Mesenteric fat pad (tissue), 1 donor: ENCODE measurements at places on chromosomes 13 and 19. TPM values are rescaled to one million over a fixed set of nuclear protein-coding genes. Genes with fewer than 3 reads are reported as not detected.

GRCh38 chr13:98576200-98576945 lies 534 bp downstream of the STK24 start:
- no peak for DNase-seq

DNA sequence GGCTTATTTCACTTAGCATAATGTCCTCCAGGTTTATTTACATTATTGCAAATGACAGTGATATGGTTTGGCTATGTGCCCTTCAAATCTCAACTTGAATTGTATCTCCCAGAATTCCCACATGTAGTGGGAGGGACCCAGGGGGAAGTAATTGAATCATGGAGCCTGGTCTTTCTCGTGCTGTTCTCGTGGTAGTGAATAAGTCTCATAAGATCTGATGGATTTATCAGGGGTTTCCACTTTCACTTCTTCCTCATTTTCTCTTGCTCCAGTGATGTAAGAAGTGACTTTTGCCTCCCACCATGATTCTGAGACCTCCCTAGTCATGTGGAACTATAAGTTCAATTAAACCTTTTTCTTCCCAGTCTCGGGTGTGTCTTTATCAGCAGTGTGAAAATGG lies 109.6 kb downstream of the VWA8 start:
- no peak for DNase-seq

DNA sequence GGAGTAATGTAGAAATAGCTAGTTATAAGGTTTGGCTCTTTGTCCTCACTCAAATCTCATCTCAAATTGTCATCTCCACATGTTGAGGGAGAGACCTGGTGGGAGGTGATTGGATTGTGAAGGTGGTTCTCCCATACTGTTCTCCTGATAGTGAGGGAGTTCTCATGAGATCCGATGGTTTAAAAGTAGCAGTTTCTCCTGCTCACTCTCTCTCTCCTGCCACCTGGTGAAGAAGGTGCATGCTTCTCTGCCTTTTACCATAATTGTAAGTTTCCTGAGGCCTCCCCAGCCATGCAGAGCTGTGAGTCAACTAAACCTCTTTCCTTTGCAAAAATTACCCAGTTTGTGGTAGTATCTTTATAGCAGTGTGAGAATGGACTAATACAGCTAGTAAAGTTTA lies 849.4 kb downstream of the DACH1 start:
- no peak for DNase-seq

DNA sequence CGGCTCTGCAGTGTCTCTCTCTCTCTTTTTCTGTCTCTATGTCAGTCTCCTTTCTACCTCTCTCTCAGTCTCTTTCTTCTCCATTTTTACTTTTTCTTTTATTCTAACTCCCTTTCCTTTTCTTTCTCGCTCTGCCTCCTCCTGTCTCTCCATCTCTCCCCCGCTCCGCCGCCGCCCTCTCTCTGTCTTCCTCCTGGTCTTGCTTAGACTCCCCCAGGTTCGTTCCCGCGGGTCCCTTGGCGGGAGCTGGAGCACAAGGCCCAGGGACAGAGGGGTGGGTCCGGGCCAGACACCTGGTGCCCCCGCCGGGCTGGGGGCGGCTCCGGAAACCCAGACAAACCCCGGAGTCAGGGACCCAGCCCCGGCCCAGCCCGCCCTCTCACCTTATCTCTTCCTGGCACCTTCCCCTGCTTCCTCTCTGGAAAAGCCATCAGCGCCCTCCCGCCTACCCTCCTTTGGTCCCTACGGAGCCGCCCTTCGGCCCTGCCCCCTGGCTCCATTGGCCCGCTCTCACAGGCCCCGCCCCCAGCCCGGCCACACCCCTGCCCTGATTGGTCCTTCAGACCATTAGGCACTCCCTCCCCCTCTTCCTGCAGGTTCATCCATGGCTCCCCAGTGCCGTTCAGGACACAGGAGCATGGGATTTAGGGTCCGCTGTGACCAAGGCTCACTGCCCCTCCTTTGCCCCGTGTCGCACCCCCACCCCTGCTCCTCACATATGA lies 15.4 kb upstream of the NOP53 start:
- no peak for DNase-seq

DNA sequence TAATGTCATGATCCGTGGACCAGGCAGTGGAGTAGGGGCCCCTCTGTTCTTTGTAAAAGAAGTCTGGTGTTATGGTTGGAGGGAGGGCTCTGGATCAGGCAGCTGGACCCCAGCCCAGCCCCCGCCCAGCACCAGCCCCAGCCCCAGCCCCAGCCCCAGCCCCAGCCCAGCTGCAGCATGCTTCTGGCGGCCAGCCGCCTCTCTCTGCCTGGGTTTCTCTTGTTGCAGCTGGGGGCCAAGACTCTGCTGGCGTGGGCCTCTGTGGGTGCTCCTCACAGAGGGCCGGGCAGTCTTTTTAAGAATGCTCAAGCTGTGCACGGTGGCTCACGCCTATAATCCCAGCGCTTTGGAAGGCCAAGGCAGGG lies 17.9 kb downstream of the DOT1L start:
- DNase-seq, result no peak

DNA sequence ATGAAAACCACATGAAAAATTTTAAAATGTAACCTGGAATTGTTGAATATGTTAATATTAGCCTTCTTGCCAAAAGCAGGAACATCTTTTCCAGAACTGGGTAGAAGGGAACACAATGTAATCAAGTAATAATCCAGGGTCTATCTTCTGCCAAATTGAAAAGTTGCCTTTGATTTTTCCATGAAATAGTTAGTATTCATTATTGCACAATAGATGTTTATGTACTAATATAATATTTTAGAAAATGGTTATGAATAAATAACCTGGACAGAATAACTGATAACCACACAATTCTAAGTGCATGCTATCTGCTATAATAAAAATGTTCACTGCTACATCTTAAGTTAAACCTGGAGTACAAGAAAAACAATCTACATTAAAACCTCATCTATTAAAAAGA lies 802.3 kb downstream of the LIG4 start:
- DNase-seq, result no peak

GRCh38 chr19:47848823-47849473 lies 10.1 kb upstream of the TPRX2 start:
- DNase-seq, result no peak

DNA sequence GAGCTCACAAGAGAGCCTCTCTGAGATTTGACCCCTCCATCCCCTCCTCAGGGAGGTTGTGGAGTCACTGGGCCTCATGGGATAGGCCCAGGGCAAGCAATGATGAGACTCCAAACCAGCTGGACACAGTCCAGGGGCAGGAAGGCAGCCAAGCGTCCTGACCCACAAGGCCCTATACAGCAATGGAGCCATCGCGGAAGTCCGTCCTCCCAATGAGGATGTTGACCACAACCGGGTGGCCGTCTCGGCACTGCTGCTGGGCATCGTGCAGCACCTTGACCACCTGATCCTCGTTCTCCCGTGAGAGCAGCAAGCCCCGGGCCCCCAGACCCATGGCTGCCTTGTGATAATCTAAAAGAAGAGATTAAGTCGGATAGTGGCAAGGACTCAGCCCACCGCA lies 7.9 kb downstream of the SYDE1 start:
- no peak for DNase-seq

DNA sequence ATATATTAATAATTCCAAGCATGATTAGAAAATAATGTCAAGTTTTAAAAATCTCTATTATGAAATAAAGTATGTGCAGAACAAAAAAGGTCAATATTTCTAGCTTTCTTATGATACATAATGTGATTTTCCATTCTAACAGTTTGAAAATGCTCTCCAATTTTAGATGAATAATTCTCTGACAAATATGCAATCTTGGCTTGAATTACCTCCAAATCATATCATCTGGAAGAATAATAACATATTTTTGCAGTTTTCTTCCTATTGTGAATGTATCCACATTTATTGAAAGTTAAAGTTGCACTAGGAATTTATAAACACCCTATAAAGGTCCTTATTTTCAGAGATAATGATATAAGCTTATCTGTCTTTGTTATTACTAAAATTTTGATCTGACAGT lies 548.5 kb upstream of the SLC10A2 start:
- no peak for DNase-seq

DNA sequence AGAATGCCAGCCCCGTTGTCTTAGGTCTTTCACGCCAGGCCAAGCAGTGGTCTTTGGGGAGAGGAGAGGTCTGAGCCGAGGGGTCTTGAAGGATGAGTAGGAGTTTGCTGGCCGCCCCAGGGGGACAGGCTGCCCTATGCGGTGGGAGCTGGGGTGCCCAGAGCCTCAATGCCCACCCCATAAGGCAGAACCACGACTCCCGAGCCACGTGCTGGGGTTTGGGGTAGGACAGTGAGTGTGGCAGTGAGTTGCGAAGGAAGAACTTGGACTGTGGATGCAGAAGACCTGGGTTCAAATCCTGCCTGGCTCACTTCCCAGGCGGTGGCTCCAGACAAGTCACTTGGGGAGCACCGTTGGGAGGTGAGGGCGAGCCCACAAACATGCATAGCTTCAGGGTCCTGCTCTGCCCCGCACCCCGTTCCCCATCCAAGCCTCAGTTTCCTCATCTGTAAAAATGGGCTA lies 5.5 kb downstream of the RAB11B start:
- no peak for DNase-seq

DNA sequence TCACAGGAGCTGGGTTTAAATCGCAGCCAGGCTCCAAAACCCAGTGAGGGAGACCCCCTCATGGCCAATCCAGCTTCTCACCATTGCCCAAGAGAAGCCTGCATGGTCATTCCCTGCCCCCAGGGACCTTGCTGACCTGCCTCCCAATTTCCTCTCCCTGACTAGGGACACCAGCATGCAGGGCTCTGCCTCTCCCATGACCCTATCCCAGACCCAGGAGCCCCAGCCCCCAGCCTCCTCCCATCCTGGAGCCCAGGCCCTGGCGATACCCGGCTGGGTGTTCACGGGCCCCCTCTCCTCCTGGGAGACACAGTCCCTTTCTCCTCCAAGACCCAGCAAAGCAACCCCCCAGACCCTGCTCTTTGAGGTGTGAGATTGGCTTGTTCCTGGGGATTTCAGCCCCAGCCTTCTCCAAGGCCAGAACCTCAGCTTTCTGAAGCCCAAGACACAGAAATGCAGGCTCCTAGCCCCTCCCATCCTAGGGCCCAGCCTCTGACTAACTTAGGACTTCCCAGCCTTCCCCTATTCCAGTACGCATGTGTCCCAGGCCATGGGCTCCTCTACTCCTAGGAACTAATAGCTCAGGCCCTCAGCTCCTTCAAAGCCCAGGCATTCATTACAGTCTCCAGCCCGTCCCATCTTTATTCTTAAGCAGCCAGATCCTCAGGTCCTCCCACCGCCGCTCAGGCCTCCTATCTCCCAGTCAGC lies 1.1 kb downstream of the GYS1 start:
- DNase-seq, result no peak

DNA sequence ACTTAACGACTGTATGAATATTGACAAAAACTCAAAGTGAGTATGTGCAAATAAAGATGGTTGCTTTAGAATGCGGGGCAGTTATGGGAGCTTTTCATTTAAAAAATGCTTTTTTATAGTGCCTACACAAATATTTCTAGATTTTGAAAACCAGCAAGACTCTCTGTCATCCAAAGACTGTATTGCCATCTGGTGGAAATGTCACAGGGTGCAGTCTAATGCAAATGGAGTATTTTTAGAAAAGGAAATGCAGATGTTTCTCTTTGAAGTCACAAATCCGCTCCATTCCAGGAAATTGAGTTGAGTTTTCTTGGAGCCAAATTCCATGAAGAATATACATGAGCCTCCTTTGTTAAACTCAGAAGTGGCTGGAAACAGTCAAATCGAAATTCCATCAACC lies 2.3 kb upstream of the C1QTNF9B start:
- DNase-seq, result no peak

DNA sequence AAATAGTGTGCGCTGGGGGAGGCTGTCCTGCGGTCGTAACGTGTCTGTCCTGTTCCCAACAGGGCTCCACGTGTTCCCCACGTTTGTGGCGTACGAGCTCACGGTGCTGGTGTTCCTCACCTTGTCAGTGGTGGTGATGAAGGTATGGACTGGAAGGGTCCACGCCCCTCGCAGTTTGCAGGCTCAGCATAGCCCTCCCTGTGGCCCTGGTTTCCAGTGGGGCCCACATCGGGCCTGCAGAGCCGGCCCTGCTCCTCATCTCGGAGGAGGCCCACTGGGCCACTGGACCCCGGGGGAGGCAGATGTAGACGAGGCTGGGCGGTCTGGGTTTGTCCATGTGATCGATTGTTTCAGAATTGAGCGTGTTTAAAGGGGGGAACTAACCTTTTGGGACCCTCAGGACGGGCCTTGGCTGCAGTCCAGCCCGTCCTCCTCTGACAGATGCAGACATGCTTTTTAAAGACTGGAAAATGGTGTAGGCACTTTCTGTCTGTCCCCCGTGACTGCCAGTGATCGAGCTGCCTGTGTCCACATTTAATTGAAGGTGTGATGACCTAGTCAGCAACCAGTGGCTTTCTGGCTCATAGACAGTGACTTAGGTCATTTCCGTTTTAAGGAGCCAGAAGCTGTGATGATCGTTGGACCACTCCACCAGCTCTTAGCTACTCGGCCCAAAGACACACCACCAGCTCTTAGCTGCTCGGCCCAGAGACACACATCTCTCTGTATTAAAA lies 37.1 kb upstream of the TFDP1 start:
- peak; percentile 55 for DNase-seq

DNA sequence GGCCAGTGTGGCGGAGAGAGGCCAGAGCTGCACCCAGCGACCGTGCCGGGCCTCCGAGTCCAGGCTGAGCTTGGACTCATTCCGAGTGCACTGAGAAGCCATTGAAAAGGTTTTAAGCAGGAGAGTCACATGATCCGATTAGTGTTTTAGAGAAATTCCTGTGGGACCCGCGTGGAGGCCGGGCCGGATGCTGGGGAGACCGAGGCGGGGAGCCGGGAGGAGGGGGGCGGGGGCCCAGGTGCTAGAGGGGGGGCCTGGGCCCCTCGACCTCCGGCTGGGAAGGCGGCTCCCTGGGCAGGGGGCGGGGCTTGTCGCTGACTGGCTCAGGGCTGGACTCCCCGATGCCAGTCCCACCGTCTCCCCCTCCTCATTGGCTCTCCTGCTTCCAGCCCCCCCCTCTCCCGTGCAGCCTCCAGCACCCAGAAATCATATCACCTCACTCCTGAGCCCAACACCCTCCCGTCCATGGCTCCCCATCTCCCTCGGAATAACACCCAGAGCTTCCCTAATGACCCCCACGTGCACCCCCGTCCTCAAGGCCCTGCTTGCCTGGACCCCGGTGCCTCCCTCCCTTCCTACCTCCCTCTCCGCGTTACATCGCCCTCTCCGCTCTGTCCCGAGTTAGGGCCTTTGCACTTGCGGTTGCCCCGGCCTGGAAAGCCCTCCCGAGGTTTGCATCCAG lies 5.2 kb upstream of the ZNF579 start:
- no peak for DNase-seq

- no peak for DNase-seq
Observed at GRCh38 chr13:113084094-113084942, 21.3 kb upstream of the F7 start.

DNA sequence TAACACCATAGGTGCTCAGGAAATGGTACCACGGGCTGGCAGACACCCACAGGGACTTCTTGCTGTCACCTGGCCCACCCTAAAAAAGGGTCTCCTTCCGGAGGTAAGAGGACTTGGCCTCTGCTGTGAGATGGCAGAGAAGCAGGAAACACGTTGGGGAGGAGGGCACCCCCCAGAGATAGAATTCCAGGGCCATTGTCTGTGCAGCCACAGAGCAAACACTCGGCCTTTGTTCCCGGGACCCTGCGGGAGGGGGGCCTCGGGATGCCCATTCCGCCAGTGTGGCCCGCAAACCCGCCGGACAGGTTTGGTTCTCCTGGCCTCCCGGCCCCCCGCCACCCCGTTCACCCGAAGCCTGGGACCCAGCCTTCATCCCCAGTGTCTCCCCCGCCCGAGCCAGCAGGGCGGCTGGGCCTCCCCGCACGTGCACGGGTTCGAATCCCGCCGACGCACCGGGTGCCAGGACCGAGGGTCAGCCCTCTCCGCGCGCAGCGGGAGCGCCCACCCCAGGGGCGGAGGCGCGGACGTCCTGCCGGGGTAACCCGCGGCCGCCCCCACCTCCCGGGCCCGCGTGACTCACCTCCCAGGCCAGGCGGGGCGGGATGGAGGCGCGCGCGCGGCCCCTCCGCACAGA lies 714 bp downstream of the PLPP2 start:
- peak; percentile 86 for DNase-seq

The CYP4F2 gene
- not detected for total RNA-seq

The TBXA2R gene
- total RNA-seq, result 5.4 TPM
